Activated CD4-positive, CD25-positive, alpha-beta regulatory T cell treated with anti-CD3 and anti-CD28 coated beads, Interleukin-2, amount 50 U/mL, for 72 hours (primary cell): ENCODE measurements at places on chromosomes 5 and 9.

GRCh38 chr5:82004511-82004910, 32.7 kb downstream of the ATG10 start:
- DNase-seq = no peak

DNA sequence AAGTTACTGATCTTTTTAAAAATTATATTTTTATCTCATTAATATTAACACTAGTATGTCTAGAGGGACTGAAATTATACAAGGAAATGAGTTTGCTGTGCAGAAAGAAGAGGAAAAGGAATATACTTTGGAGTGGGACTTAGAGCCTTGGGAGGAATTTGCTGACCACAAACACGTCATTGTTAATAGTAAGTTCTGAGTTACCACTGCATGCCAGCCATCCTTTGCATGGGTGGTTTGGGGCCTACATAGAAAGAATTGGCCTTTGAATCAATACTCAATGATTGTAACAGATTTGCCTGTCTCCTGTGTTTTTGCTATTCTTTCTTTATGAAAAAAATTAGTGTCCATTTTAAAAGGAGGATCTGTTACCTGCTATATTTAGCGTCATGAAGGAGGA, 232.6 kb upstream of the TNC start:
- no peak for DNase-seq

DNA sequence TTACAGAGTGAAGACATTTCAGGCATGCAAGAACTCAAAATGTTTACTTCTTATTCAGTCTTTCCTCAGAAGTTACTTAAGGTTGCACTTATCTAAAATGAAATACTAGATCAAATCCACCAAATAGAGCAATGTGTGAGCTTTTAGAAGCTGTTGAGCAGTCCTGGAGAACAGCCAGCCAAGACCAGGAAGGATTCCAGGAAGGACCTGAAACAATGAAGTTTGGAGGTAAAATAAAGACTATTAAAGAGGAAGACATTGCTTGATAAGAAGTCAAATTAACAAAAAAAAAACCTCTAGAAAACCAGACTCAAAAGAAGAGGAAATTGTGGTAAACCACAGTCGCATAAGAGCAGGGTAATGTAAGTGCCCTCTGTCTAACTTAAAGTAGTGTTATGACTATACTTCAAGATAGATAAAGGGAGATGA, 156.2 kb upstream of the S1PR3 start:
- no peak for DNase-seq

DNA sequence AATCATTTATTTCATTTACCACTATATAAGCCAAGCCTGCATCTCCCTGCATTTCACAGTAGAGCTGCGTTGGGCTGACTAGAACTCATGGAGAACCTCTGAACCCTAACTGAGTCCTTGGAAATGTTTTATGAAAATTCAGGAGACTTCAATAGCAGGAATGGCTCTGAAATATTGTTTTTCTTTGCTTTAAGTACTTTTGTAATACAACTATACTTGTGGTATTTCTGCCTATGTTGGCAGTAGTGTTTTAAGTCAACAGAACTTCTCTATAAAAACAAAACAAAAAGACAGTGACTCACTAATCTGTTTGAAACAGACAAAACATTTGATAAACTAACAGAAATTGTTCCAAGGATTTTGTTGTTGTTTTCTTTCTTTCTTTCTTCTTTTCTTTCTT, 489.2 kb upstream of the MEF2C start:
- DNase-seq = no peak

DNA sequence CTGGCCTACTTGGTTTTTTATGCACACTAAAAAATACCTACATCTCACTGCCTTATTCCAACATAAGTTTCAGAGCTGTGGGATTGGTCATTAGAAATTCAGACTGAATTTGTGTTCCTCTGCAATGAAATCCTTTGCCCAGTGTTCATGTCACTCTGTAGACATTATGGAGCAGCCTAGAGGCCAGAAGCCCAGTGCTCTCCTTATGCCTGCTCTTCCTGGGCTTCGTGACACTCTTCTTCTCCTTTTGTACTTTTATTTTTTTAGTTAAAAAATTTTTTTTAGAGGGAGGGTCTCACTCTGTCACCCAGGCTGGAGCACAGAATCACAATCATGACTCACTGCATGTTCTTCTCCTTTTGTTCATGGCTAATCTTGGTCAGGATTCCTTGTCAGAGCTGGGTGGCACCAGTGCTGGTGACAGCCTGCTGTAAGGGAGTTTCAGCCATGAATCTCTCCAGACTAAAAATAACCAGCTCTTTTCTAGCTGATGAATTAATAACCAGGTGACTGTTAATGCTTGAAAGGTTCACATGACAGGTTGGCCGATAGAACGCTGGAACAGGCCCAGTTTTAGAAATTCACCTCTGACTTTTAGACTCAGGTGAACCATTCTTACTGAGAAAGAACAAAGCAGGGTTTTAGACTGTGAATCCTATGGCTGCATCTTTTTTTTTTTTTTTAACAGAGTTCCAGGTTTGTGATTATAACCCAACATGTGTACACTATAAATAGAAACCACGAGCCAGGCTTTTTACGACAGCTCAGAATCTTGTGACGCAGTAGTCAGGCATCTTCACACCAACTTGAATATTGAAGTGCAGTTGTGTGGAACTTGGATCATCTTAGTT, 34.1 kb upstream of the C5orf47 start:
- no peak for DNase-seq

DNA sequence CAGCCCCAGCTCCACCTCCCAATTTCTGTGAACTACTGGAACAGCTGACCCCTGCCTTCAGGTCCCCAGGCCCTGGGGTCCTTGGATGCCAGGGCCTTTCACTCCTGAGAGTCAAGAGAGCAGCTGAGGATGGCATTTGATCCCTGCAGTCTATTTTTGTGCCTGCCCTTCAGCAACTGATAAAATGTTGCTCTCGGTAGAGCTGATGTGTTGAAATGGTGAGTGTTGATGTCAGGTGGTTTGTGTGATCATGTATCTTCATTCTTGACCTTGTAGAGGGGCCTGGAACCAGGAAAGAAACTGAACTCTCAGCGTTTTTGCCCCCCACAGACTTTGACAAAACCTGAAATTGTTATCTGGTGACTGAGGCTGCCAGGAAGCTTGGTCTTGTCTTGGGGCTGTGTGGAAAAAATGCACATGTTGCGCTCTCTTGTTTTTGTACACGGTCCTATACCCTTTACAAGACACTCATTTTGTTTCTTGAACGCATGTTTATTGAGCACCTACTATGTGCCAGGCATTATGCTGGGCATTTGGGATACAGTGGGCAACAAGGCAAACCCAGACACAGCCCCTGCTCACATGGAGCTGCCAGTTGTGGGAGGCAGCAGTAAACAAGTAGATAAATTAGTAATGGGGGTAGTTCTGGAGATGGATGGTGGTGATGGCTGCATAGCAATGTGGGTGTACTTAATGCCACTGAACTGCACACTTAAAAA, 78.3 kb downstream of the PPARGC1B start:
- no peak for DNase-seq

DNA sequence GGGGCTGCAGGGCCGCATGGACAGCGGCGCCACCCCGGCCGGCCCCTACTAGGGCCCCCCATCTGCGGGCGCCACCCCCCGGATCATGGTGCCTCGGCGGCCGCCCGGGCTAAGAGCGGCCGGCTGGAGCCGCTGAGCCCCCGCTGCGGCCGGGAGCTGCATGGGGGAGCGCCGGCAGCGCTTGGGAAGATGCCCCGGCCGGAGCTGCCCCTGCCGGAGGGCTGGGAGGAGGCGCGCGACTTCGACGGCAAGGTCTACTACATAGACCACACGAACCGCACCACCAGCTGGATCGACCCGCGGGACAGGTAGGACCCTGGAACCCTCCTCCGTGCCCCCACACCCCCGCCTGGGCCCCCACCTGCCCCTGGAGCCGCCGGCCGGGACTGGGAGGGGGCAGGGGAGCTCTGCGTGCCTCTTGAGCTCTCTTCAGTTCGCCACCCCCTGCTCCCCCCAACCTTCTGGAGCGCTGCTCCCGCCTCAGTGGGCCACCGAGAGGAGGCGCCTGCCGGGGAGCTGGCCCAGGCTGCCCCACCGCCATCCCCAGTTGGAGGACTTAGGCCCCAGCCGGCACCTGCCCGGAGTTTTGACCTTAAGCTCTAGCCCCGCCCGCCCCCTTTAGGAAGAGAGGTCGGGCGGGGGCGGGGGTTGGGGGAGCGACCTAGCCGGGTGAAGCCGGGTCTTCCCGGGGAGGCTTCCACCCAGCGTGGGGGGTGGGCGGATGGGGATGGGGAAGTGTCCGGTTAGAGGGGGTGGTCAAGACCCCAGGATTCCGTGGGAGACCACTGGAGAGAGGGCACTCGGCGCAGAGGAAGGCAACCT, 730 bp downstream of the WWC1 start:
- DNase-seq = no peak

DNA sequence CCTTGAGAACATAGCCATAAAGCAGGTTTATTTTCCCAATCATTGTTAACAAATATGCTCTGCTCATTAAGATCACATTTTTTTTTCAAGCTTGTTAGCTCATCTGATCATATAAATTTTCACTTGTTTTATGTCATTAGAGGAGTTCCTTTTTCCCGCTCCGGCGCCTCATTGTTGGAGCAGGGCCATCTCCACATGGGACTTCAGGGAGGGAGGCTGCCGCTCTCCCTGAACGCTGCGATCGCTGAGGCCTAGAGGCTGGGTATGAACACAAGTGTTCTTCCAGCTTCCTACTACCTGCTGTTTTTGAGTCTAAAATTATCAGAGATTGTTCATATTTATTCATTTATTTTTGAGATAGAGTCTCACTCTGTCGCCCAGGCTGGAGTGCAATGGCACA, 246.9 kb downstream of the MPDZ start:
- no peak for DNase-seq
